ENCODE measurements at places on chromosomes 2 and 18.
A peak's percentile ranks its signal among the peaks of the same experiment; 100 is the strongest.

GRCh38 chr2:239578381-239578780 is 177.6 kb upstream of the HDAC4 start:
- DNase-seq = no peak

DNA sequence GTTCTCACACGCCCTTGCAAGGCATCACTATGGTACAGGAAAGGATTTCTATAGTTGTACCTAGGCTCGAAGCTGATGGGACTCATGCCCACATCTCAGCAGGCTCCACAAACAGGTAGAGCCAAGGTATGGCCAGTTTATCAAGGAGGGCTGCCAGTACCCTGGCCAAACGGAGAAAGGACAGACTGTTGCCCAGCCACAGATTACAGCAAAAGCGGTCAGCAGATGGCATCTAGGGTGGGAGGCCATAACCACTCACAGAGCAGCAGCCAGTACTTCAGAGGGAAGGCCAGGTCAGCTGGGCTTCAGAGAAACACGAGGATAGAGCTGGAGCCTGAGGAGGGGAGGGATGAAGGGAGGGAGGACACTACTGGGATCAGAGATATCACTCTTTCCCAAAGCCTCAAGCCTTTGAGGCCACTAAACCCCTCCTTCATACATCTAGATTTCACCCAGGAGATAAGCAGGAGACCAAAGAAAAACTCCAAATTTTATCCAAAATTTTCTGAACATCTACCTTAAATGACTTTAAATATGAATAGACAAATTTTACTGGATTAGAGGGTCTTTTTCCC is 904.2 kb upstream of the NXPH2 start:
- DNase-seq = no peak

DNA sequence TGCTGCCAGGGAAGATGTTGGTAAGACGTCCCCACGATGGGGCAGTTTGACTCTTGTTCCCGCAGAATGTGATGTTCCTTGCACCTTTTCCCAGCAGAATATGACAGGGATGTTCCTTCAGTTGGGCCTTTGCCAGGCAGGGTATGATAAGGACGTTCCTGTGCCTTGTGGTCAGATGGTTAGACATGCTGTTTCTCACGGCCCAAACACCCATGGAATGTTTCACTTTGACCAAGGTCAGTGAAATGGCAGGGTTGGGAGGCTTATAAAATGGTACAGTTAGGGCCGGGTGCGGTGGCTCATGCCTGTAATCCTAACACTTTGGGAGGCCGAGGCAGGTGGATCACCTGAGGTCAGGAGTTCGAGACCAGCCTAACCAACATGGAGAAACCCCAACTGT is 40.3 kb upstream of the YPEL5 start:
- DNase-seq = no peak

DNA sequence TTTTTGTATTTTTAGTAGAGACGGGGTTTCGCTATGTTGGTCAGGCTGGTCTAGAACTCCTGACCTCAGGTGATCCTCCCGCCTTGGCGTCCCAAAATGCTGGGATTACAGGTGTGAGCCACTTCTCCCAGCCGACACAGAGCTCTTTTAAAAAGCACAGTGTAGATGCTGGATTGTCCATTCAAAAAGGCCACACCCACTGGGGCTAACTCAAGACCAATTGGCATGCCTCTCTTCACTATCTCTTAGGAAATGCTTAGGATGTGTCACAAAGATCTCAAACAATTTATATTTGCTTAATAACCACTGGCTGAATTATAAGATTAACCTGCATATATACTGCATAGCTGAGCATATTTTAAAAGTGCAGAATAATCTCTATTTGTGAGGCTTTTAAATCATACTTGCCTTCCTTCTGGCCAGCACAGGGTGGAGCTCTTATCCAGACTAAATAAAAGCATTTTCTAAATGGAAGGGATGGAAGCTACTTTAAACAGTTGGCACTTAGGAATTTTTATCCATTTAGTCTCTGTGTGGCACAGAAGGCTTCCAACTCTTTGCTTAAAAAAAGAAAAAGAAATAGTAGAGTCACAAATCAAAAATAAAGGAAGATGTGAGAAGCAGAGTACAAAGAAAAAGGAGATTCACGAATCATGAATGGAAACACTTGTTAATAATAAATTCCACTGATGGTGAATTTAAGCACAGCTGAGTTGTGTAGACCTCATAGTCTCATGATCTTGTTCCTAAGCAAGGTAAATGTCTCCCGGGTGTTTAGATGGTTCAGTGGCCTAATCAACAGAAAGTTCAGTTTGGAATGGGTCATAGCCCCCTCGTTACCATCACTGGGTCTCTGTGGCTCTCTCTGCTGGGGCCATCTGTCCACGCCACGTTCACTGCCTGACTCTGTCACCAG is 22.4 kb downstream of the CRYGD start:
- peak; percentile 42 for DNase-seq

DNA sequence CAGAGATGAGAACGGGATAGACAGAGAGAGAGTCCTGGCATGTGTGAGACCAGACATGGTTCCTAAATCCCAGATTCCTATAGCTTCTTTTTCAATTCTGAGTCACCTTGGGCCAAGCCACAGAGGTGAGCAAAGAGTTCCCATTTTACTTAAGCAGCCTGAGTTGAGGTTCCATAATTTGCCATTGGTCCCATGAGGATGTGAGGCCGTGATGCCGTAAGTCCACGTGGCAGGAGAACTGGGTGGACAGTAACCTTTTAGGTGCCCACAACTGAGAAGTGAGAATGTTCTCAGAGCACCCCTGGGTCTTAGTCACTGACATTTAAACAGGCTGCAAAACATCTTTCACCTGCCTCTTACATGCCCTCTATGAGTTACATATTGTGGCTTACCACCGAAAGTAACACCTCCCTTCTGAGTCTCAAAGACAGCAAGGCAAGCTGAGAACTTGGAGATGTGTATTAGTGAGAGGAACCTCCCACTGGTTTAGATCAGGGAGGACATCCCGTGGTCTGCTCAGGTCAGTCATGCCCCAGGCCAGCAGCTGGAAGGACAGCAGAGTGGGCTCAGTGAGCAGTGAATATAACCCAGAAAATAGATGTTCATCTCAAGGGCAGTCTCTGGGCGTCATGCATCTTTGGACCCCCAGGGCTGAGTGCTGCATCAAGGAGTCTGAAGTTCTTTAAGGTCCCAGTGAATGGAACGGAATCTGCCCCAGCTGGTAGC is 127.9 kb upstream of the LGALSL start:
- no peak for DNase-seq

- DNase-seq = no peak
Measured at GRCh38 chr2:101464841-101465240, 10.1 kb downstream of the RFX8 start.

DNA sequence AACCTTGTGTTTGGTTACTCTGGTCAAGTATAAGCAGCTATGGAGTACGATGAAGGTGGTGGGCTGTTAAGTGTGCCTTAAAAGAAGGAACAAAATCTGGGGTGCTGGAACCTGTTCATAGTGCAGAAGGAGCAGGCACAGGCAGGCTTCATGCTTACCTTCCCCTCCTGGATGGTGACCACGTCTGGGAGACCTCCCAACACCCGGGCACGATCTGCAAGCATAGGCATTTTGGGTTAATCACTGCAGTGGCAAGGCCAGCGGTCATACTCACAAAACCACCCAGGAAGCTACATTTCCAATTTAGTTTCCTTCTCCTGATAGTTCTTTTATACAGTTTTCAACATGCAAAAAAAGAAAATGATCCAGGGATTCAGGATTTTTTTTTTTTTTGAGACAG is 58.7 kb upstream of the LPIN2 start:
- no peak for DNase-seq

DNA sequence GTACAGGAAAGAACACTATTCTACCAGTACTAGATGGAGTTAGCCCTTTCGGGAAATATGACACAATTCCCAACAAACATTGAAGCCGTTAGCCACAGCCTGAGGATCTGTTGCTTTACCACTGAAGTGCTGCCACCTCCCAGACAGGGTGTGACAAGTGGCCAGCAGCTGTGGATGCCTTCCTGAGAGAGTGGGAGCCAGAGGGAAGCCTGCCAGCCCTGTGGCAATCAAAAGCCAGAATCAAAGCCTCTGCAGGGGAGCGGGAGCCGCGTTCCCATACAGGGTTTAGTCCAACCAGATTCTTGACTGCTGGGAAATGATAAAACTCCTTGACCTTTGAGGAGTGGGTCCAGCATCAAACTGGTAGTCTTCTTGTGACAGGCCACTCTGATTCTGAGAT is 38.0 kb downstream of the SLC4A1AP start:
- no peak for DNase-seq

- DNase-seq = peak; percentile 69
Measured at GRCh38 chr2:132037527-132038178, 124.1 kb downstream of the ANKRD30BL start.

- no peak for DNase-seq
Measured at GRCh38 chr2:105791229-105791628, 46.5 kb downstream of the NCK2 start.

GRCh38 chr2:211270257-211270656 is 713.9 kb downstream of the CPS1 start:
- no peak for DNase-seq

- no peak for DNase-seq
Measured at GRCh38 chr2:100588071-100588786, 25.4 kb downstream of the PDCL3 start.

- no peak for DNase-seq
Measured at GRCh38 chr2:1708476-1709334, 35.6 kb downstream of the PXDN start.

DNA sequence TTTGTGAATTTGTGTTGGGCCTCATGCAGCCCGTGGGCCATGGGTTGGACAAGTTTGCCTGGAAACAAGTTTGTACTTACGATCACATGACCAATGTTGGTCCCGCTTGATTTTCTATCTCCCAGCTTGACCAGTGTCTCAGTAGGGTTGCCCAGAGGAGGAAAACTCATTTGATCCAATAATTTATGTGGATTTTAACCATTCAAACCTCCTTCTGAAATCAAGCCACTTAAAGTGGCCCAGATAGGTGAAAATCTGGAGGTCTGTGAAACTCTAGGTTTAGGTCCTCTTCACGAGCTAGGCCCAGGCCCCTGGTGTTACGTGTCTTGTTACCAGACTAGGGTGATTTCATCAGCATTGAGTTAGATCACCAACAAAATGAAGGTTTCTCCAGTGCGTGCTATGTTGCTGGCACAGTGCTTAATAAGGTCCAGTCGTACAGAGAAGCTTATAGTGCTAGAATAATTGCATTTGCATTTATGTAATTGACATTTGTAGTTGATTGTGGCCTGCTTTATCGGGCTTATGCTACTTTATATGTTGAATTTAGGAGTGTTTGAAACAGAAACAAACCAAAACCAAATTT is 4.4 kb downstream of the ACTR2 start:
- no peak for DNase-seq

- DNase-seq = no peak
Measured at GRCh38 chr2:150486539-150487484, 655 bp downstream of the RND3 start.

DNA sequence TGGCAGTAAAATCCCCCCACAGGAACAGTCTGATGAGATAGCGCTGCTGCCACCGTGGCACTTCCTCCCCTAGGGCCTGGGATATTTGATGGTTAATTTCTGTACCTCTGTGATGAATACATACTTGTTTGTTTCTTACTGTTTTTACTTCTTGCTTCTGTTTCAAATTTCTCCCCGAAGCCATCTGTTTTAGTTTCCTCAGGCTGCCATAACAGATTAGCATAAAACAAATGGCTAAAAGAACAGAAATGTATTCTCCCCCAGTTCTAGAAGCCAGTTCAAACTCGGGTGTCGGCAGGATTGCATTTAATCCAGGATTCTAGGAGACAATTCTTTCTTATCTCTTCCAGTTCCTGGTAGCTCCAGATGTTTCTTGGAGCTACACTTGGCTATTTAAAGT is 435.9 kb downstream of the DSEL start:
- no peak for DNase-seq

- no peak for DNase-seq
Measured at GRCh38 chr18:43158381-43158780, 42.9 kb upstream of the RIT2 start.

DNA sequence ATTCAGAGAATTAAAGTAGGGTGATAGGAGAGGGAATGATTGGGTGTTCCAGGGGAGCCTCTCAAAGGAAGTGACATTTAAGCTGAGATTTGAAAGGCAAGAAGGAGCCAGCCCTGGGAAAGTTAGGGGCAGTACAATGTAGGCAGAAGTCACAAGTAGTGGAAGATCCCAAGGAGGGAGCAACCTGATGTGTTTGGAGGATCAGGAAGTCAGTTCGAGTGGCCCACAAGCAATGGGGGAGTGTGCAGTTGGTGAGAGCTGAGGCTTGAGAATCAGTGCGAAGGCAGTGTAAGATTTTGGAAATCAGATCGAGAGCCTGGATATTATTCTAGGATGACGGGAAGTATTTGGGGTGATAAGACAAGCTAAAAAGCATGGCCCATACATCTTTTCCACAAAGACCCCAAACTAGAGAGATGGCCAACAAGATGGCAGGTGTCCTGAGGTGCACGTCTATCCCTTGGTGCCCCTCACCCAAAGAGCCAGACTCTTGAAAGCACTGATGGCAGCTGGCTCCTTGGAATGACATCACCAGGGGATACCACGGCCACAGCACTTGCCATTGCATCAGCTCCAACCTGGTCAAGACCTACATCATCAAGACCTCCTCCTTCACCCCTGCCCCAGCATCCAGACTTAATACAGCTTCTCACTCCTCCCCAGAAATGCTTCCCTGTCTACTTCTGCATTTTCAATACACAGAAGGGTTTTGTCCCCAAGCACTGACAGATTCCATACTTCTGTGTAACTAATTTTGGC is 127.3 kb downstream of the BCL2 start:
- no peak for DNase-seq

- no peak for DNase-seq
Measured at GRCh38 chr2:190722061-190722759, 73.3 kb downstream of the NAB1 start.

DNA sequence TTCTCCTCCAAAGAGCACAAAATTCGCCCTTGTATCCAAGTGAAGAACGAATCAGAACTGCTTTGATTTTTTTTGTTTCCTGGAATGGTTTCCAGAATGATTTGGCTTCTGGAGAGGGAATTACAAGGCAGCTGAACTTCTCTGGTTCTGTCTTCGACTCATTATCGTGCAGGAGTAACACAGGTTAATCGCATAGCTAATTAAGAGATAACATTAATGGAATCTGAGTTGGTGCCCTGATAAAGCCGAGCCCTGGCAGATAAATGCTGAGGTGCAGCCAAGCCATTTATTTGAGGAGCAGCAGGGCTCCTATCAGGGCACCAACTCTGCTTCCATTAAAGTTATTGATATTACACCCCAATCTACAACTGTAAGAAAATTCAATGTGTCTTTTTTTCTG is 433.7 kb downstream of the ZNF521 start:
- DNase-seq = no peak

GRCh38 chr18:23135550-23136325 is 453 bp downstream of the CABLES1 start:
- DNase-seq = no peak

- no peak for DNase-seq
Measured at GRCh38 chr2:2836343-2837070, 505.4 kb upstream of the MYT1L start.

Measured in H1 (cell line).